Suprapubic skin (tissue), 4 donors: ENCODE measurements at places on chromosomes 6 and 20.

DNA sequence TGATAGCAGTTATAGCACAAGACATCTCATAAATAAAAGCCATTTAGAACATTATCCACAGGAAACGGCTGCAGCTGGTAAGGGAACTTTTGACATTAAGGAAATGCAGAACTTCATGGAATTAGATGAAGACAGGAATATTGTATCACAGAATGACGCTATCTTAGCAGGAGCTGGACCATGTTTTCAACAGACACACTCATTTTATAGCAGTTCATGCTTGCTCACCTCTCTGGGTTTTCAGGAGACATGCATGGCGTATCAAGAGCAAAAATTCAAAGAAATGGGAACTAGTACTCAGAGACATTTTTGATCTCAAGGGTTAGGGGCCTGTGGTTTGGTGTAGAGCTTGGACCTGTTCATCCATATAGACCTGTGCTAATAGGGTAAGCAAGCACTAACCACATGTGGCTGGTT is 125.0 kb downstream of the FYN start:
- DNase-seq, result no peak

DNA sequence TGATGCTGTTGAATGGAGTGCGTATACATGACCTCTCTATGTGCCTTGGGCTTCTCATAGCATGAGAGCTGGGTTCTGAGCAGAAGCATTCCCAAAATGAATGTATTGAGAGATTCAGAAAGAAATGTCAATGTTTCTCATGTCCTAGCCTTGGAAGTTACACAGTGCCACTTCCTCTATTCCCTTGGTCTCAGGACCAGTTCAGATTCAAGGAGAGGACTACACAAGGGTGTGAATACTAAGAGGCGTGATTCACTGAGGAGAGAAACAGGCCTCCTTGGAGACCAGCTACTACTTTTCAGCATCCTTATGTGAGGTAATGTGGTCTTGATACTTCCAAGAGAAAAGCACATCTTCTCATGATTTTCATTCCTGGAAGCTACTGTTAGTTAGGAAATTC is 10.4 kb downstream of the PPARD start:
- no peak for DNase-seq

DNA sequence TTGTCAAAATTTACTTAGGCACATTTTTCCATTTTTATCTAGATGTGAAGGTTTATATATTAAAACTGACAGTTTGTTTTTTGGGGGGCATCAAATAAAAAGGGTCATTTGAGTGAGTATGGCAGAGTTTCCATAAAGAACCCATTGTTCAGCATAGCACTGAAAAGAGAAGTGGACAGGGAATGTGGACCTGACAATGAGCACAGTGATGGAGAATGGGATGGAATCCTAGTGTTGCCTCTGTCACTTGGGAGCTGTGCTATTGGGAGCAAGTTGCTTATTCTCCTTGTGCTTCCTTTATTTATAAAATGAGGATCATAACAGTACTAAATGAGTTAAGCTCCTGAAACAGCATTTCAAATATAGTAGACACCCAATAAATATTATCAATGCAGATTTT is 130.7 kb upstream of the SIM1 start:
- DNase-seq, result no peak

DNA sequence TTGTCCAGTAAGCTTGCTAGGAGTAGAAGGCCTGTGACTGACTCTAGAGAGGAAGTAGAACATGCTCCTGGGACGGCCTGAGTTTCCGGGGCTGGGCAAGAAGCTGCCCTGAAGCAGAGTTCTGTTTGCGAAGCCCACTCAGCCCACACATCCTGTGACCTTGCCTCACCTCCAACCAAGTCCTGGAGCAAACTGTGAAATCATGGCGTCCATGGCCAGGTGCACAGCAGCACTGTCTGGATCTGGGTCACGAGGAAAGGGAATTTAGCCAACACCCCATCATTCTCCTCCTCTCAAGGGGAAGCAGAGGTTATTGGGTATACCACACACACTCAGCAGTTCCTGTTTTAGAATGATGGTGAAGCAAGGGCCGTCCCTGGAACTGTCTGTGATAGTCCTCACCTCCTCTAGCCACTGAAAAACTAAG is 87.5 kb downstream of the CRYBG1 start:
- no peak for DNase-seq

DNA sequence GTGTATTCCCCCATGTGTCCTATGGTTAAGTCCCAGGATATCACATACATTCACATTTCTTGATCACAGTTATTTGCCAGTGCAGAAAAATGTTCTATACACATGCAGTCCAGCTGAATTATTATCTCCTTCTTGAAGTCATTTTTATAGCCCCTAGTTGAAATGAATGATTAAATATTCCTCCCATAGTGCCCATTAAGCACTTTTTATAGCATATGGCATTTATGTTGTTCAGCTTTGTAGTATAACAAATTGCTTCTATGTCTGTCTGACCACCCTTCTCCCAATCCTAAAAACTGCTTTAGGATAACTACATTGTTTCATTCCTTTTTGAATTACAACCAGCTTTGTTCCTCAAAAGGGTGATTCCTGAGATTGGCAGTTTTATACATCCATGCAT is 123.5 kb downstream of the ADGRB3 start:
- DNase-seq, result no peak

- no peak for DNase-seq
These were observed 93.5 kb upstream of the SASH1 start for GRCh38 chr6:148249160-148249559.

DNA sequence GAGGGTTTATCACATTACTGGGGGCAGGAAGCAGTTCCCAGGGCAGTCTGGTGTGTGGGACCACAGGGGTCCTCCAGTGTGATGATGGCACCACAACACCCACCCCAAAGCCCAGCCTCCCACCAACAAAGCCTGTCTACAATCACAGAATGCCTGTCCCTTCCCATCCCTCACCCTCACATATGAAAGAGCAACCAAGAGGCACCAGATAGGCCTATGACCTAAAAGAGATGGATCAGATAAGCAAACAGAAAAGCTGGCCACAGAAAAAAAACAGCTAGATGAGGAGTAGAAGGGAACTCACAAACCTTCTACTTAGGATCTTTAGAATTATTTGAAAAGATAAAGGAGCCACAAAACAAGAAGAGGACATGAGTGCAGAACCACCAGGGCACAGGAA is 54.3 kb downstream of the SERAC1 start:
- DNase-seq, result no peak

DNA sequence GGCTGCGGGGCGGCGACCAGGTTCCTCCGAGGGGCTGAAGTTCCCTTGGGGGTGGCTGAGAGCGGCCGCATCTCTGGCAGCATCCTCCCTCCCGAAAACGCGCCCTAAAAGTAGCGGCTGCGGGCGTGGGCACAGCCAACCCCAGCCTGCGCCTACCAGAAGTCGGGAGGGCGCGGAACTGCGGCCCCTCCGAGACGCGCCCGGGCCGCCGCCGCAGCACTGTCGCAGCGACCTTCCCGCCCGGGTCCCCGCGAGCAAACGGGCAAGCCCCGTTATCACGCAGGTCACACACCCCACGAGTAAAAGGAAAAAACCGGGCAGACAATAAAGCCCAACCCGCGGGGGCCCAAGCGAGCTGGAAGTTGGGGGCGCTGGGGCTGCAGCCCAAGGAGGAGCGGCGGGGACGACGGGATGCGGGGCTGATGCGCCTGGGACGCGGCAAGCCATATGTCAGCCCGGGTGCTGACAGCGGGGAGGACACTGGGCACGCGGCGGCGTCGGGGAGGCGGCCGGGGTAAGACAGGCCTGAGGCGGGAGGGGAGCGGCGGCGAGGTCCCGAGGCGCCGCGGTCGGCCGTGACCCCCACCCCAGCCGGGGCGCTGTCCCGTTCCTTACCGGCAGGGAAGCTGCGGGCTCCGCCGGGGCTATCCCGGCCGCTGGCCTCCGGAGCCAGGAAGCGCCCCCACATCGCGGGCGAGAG is 659 bp downstream of the CEP85L start:
- peak; percentile 82 for DNase-seq

DNA sequence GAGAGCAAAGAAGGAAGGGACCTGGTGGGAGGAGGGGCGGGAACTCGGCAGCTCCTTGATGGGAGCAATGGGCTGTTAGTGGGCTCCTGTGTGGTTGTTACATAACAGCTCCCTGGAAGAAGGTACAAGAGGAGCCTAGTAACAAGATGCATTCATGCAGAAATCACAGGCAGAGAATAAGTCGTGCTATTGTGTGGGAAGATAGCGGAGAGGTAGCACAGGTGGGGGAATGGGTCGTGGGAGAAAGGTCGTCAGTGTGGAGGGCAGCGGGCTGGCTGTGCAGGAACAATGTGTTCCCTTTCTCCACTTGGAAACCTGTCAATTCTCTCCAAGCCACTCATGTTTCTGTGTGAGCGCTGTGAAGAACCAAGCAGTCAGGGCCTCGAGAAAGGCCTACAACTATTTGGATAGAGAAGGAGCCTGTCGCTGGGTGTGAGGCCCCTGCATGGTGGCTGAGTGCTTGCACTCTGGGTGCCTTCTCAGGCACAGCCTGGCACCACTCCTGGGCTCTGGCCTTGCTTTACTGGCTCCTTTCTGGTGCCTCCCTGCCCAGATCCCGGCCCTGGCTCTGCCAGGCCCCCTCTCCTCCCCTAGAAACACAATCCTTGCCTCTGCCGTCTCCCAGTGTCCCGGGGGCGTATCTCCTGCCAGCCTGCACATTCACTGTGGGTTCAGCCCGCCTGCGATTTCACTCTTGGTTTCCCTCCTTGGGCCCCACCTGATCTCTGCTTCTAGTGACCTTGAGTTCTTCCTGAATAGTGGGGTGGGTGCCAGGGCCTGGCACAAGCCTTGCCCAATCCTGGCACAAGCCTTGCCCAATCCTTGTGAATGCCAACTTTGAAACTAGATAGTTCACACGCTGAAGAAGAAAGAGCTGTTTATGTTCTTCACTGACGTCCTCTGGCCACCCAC is 7.4 kb upstream of the FGD2 start:
- DNase-seq, result peak; percentile 67

DNA sequence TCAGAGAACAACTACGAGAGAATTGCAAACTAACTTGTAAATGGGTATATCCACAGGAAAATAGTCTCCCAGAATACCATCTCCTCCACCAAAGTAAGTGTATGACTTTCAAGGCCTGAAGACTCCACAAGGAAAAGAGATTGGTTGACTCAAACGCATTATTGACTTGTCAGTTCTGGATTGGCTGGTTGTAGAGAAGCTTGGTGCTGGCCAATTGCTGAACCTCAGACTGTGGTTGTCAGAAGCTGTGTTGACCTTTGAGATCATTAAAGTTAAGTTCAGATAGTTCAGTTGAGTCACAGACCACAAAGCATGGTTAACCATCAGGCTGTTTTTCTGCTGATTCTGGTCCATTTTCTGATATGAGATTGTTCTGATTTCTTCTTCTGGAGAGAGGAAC is 388.3 kb downstream of the BMP2 start:
- no peak for DNase-seq

GRCh38 chr6:55774286-55775028 is 100.9 kb downstream of the BMP5 start:
- DNase-seq, result no peak

- DNase-seq, result no peak
These were observed 195.9 kb downstream of the CDH4 start for GRCh38 chr20:61447952-61448351.

DNA sequence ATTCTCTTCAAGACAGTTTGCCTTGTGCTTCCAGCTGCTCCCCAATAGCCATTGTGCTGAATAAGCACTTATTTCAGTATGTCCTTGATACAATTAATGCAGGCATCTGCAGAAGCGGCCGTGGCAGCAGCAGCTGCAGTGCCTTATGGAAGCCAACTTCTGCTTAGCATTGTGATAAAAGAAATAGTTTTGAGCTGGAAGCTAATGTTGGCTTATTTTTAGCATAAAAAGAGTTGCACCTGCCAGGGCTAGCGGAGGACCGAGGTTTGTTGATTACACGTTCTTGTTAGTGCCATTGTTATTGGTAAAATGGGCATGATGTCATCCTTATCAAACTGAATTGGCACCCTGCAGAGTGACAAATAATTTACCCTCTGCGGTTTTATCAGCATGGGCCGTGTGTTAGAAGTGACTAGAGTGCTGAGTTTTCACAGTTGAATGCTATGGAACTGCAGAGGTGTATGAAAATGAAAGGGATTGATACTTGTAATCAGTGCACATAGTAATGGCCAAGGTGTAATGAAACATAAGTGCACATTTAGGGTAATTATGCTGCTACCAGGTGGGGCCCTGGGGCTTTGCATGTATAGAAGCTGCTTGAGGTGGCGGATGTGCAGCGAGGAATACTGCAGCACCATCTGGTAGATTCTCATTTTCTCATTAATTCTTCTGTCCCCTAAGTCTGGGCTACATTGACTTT is 334.3 kb downstream of the CDKAL1 start:
- no peak for DNase-seq

DNA sequence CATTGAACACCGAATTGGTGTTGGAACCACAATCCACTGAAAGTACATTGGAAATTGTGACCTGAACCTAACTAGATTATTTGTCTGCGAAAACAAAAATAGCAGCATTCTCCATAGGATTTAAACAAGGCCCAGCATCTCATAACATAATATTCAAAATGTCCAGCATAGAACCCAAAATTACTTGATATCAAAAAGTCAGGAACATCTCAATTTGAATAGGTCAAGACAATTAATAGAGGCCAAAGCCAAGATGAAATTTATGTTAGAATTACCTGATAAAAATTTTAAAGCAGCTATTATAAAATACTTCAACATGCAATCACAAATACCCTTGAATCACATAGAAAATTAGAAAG is 42.4 kb upstream of the CD2AP start:
- DNase-seq, result no peak

DNA sequence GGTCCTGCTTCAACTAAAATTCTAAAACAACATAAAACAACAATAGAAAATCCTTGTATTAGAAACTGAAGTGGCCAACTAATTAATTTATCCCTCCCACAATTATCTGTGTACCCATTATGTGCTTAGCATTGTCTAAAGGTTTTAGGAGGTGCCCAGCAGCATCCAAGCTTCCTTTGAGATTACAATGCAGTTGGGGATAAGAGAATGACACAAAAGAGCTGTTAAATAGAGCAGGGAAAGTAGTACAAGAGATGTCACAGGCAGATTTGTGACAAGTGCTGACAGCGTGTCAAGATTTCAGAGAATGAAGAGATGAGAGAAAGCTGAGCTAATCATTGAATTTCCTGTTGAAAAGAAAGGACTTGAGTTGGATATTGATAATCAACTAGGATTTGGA is 204.8 kb downstream of the OTOR start:
- no peak for DNase-seq

DNA sequence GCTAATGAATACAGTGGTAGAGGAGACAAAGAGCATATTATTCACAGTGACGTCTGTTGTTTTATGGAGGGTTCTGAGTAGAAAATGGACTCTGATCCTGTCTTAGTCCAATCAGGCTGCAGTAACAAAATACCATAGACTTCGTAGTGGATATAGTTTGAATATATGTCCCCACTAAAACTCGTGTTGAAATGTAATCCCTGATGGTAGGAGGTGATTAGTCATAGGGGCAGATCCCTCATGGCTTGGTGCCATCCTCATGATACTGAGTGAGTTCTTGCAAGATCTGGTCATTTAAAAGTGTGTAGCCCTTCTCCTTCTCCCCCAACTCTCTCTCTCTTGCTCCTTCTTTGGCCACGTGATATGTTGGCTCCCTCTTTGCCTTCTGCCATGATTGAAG is 82.5 kb downstream of the CD83 start:
- no peak for DNase-seq

- no peak for DNase-seq
These were observed 12.0 kb downstream of the PFDN4 start for GRCh38 chr20:54219751-54220426.

GRCh38 chr6:39999006-39999867 is 65.0 kb upstream of the MOCS1 start:
- DNase-seq, result no peak
